ENCODE measurements at places on chromosomes 2 and 18.

GRCh38 chr2:152415231-152415642, 80.3 kb downstream of the FMNL2 start:
- no peak for DNase-seq
- H3K36me3 ChIP-seq = no peaks in the 10 kb centered on the region
- H3K4me1 ChIP-seq = peaks cover 49% of the 10 kb centered on the region

- H3K27ac ChIP-seq = no peak overlapping the region
- no peak overlapping the region for H3K4me3 ChIP-seq
- DNase-seq = no peak
- no peaks in the 10 kb centered on the region for H3K36me3 ChIP-seq
- H3K4me1 ChIP-seq = peaks cover 15% of the 10 kb centered on the region
These were observed 105.4 kb downstream of the KCNH7 start for GRCh38 chr2:162732946-162733698.

DNA sequence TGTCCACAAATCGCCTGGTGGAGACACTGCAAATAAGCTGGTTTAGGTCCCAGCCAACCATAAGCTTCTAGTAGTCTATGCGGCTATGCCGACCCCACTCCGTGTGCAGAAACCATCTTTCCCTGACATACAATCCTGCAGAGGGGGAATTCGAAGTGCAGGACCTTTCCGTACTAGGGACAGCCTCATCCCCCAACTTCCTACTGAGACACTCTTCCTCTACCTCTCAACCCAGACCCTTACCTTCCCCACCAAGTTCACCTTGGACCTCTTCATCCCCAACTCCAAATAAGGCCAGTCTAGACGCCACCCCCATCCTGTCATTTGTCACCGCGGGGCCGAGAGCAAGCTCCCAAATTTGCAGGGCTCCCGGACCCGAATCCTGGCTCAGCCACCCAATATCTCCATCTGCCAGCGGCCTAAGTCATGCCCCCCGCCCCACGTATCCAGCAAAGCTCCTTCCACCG, 496 bp downstream of the SUCLG1 start:
- peaks cover 26% of the 10 kb centered on the region for H3K4me1 ChIP-seq
- no peaks in the 10 kb centered on the region for H3K36me3 ChIP-seq
- peak overlapping the region; percentile 88 for H3K4me3 ChIP-seq
- H3K27me3 ChIP-seq = no peaks in the 10 kb centered on the region
- no peak for DNase-seq

- peaks cover 35% of the 10 kb centered on the region for H3K36me3 ChIP-seq
- H3K4me1 ChIP-seq = no peaks in the 10 kb centered on the region
- no peak overlapping the region for H3K4me3 ChIP-seq
- H3K27ac ChIP-seq = no peak overlapping the region
- H3K27me3 ChIP-seq = no peaks in the 10 kb centered on the region
These were observed 37.7 kb downstream of the CD302 start for GRCh38 chr2:159760326-159760725.

DNA sequence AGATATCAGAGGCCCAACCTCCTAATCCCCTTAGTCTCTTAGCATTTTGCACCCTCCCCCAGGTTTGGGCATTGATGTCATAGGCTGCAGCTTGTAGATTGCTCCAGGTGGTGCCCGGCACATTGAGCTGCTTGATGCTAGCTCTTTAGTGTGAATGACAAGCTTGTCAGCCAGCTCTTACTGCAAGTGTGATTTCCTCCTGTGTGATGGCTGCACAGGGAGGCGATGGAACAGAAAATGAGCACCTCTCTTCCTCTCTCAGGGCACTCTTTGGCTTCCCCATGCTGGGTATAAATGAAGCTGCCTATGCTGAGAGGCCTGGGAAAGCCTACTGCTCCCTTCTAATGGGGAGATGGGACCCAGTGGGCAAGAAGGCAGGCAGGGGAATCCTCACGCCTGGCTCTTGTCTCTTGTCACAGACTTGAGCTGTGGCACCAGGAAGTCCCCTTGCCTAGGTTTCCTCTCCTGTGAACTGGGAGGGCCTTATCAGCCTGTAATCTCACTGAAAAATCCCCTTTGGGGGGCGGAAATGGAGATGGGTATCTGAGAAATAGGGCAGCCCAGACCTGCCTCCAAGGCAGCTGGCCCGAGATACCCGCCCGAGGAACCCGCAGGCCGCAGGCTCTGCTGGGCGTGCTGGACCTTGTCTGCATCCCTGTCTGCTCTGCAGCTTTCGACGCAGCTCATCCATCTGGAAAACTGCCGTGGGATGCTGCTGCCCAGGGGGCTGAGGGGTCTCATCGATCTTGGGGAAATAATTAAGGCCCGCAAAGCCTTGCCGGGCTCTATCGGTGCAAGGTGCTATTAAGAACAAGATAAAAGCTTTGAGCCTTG, 163.5 kb upstream of the CXCR4 start:
- DNase-seq = no peak
- no peak overlapping the region for H3K27ac ChIP-seq
- peaks cover 24% of the 10 kb centered on the region for H3K27me3 ChIP-seq
- H3K4me3 ChIP-seq = no peak overlapping the region

DNA sequence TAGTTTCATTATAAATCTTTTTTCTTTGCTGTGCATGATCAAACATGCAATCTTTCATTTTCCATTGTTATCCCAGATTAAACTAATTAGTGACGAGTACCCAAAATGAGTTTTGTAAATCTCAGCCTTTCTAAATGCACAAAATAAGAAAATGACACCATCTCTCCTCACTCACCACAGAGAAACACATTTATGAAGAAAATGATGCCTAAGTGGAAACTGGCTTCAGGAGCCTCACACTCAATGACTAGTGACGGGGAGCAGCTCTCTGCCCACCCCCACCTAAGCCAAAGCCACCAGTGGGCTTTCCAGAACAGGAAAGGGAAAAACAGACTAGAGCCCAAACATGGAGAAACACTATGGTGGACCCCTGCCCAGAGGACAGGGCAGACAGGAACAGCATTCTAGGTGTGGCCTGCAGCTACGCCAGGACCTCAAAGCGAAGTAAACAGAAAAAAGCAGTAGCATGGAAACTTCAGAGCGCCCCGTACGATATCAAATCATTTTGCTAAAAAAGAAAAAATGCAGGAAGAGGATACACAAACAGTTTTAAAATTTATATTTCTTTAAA, 113.5 kb downstream of the RBMS1 start:
- H3K4me3 ChIP-seq = no peak overlapping the region
- no peak for DNase-seq
- H3K4me1 ChIP-seq = peaks cover 53% of the 10 kb centered on the region

- no peaks in the 10 kb centered on the region for H3K27me3 ChIP-seq
- no peaks in the 10 kb centered on the region for H3K36me3 ChIP-seq
- no peak for DNase-seq
- H3K4me3 ChIP-seq = no peak overlapping the region
These were observed 56.8 kb downstream of the ASAP2 start for GRCh38 chr2:9263428-9263827.

DNA sequence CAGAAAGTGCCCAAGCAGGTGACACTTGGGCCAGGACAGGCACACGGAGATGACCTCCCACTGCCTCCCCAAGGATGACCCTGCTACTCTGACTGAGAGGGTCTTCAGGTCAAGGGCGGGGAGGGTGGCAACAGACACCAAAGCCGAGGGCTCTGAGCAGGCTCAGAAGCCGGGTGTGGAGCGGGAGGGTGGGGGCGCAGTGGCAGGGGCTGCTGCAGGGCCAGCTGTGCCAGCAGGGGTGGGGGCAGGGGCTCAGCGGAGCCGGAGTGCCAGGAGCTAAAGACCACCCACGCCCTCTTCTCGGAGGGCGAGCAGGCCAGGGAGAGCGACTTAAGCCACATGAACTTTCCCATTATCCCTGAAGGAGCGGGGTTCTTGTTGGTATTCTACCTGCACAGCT, 93.3 kb upstream of the MBOAT2 start:
- no peak for DNase-seq
- no peak overlapping the region for H3K27ac ChIP-seq
- peaks cover 12% of the 10 kb centered on the region for H3K27me3 ChIP-seq

GRCh38 chr2:71684226-71685072, 231.1 kb downstream of the DYSF start:
- no peaks in the 10 kb centered on the region for H3K36me3 ChIP-seq
- DNase-seq = no peak
- H3K4me1 ChIP-seq = peaks cover 24% of the 10 kb centered on the region
- no peak overlapping the region for H3K27ac ChIP-seq

DNA sequence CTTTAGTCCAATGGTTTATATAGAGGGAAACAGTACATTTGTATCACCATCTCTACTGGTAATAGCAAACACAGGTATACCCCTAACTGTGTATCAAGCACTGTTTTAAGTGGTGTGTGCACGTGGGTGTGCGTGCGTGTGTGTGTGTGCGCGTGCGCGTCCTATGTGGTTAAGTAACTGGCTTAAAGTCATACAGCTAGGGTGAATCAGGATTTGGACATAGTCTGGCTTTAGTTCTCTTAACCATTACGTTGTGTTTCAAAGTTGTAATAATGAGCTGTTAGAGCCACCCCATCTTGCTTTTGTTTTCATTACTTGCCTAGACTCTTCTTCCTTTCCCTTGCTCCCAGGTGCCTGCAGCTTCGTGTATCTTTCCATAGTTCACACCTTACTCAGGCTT, 2.1 kb downstream of the HADHB start:
- H3K27ac ChIP-seq = peak overlapping the region; percentile 8
- H3K36me3 ChIP-seq = no peaks in the 10 kb centered on the region
- no peak for DNase-seq
- peak overlapping the region; percentile 93 for H3K4me3 ChIP-seq
- H3K4me1 ChIP-seq = peaks cover 32% of the 10 kb centered on the region
- no peaks in the 10 kb centered on the region for H3K27me3 ChIP-seq

- H3K27ac ChIP-seq = no peak overlapping the region
- peaks cover 4% of the 10 kb centered on the region for H3K4me1 ChIP-seq
- no peak for DNase-seq
- no peaks in the 10 kb centered on the region for H3K36me3 ChIP-seq
- H3K4me3 ChIP-seq = no peak overlapping the region
- peaks cover 1% of the 10 kb centered on the region for H3K27me3 ChIP-seq
These were observed 863.7 kb upstream of the VRK2 start for GRCh38 chr2:57182916-57183315.

Data from mesothelial cell of epicardium (in vitro differentiated cells).